ENCODE measurements at places on chromosomes 12 and 14.
A peak's percentile ranks its signal among the peaks of the same experiment; 100 is the strongest.

DNA sequence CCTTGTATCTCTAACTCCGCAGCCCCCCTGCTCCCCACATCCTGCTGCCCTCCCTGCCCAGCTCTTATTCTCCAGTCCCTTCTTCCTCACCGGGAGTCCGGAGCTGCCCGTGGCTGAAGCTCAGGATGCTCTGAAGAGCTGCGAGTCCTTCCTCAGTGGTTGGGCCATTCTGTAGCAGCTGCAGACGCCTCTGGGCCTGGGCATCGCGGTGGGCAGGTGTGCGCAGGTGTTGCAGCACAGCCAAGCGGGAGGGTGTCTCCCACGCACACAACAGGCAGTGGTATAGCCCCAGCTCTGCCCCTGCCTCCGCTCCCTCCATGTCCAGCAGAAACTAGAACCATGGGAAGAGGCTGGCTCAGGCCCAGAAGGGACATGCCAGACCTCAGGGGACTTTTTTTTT is 20.2 kb downstream of the ZFHX2 start:
- no peak for DNase-seq

- DNase-seq = no peak
Measured at GRCh38 chr14:33699300-33699983, 251.4 kb downstream of the EGLN3 start.

DNA sequence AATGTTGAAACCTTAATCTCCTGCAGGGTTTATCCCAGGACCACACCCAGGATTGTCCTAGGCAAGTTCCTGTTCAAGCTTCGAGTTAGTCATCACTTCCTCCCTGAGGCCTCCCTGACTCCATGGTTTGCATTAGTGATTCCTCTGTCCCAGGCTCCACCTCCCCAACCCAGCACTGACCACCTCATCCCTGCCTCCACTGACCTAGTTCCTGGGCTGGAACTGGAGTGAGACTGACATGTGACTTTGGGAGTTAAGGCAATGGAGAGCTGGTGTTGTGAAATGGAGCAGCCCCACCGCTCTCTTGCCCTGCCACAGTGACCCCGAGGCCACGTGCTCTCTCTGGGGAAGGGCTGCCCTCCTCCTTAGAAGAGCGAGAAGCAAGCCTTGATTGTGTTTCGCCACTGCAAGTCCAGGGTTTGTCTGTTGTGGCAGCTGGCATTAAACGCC is 15.8 kb upstream of the DTX1 start:
- no peak for DNase-seq

GRCh38 chr12:50723865-50724264 is 40.0 kb upstream of the ATF1 start:
- no peak for DNase-seq

DNA sequence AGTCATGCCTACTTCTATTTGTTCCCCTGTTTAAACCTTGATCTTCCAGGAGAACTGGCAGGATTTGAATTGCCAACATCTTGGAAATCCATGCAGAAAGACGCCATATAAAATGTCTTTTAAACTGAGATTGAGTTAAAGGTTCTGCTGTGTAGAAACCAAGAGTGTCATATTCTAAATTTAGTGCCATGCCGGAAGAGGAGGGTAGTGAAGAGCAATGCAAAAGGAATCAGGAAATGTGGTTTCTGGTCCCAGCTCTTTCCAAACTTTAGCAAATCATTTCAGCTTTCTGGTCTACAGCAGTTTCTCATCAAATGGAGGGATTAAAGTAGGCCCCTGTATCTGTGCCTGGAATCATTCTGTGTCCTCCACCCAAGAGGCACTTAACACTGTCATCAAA is 85.7 kb downstream of the BTG1 start:
- no peak for DNase-seq

DNA sequence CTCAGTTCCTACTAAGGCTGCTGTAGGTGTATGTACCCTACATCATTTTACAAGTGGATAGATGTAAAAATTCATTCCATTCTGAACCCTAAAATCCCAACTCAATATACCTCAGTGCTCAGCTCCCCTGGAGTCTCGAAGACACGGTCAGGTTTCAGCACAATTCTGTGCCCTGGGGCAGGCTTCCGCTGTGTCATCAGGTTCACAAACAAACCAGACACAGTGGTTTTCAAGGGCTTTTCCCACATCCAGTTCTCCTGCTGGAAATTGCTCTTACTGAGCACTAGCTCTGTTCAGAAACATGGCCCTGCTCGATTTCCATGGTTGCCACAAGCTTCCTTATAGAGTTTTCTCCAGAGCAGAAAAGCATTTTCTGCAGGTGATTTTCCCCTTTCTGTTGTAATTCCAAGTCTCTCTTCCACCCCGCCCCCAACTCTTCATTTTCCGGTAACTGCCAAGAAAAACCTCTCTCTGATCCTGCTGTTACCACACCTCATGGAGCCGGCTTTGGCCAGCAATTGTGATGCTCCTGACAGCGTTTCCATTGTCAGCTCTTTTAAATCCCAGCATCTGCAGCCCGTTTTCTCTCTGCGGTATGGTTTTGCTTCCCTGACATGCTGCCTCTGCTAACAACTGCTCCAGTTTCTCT is 483.0 kb upstream of the CCDC196 start:
- no peak for DNase-seq

GRCh38 chr12:66025477-66025876 is 105.1 kb downstream of the LLPH start:
- no peak for DNase-seq

GRCh38 chr12:2283916-2284315 is 231.1 kb downstream of the CACNA1C start:
- no peak for DNase-seq

GRCh38 chr14:61584331-61584741 is 111.0 kb upstream of the HIF1A start:
- DNase-seq = no peak

DNA sequence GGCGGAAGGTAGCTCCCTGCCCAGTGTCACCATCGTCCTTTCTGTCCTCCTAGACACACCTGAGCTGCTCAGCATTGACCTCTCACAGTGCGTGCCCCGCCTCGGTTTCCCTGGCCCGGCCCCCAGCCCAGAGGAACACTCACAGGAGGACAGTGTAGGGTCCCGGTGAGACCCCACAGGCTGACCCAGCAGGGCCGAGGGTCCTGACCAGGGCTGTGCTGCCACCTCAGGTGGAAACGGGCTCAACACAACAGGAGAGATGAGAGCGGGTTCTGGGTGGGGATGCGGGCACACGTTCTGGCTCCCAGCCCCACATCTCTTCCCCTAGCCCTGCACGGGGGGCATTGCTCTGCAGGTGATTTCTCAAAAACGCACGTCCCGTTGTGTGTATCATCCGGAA is 98.1 kb downstream of the PIWIL1 start:
- no peak for DNase-seq

DNA sequence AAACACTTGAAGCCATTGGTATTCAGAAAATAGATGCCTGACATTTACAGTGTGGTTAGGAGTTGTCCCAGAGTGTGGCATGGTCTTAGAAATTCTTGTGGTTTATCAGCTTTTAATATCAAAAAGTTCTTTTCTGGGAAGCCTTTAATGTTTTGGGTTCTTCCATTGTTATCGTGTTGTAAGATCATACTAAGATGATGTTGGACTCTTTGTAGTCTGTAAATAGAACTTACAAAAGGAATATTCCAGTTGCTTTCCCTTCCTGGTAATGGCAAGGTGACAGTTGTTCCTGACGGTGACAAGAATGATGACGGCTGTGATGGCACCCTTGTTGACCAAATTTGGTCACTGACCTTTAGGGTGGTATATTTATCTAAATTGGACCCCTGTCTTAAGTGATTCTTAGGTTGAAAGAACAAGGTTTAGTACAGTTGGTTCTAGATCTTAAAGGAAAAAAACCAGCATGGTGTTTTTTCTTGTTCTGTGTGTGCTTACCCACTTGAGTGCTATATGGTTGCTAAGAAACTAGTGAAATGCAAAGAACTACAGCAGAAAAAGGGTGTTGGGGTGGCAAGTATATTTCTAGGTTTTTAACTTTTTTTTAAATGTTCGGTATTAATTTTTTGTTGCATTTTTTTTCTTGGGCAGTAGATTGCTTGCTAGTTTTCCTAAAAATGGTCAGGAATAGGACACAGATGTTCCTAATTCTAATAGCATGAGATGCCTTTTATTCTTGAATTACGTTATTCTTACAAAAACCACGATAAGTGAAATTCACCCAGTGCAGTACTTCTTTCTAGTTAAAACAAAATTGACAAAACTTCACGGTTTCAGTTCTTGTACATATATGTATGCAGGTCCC is 2.1 kb downstream of the ATP2A2 start:
- no peak for DNase-seq

GRCh38 chr12:46043972-46044520 is 53.7 kb upstream of the SCAF11 start:
- DNase-seq = no peak

- DNase-seq = no peak
Measured at GRCh38 chr14:57487771-57488170, 5.9 kb downstream of the CCDC198 start.

DNA sequence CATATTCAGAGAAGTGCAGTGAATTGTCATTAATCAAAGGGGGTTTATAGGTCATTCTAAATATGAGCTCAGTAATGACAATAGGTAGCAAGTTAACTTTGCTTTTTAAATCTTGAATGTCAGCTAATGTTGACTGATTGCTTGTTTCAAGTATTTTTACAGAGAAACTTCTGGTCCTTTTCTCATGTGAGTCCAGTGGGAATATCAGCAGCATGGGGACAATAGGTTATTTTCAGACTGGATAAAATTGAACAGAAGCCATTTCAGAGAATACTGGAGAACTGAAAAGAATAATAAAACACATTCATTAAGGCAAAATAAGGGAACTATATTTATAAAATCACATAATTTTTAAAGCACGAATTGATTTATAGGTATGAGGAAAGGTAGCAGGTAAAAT is 78.7 kb downstream of the FUT8 start:
- no peak for DNase-seq

DNA sequence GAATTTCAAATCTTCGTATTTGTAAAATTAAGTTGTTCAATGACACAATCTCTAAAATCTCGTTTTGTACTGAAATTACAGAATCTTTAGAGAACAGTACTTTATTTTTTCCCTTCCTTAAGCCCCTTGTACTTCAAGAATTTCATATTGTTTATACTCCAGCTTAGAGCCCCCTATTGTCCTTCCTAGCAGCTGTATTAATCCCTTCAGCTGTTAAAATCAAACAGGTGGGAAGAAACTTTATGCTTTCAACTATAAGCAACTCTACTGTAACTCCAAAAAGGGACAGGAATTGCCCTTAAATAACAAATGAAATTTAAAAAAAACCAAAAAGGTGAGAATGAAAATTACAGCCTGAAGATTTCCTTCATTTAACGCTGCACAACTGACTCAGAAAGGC is 1.7 kb downstream of the NACA start:
- DNase-seq = no peak

- no peak for DNase-seq
Measured at GRCh38 chr12:13200841-13201240, 4.3 kb downstream of the EMP1 start.

DNA sequence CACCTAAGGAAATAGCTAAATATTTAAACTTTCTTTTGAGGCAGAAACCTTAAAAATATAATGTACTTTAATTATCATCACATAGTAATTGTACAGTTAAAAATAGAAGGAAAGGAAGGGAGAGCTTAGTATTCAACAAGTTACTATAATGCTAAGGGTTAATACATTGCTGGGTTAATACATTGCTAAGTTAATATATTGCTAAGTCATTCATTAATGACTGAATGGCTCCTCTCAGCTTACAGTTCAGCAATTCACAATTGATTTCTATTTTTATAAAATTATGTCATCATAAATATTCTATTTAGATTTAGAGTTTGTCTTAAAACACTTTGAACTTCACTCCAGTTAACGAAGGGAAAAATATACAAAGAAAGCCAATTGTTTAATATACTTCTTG is 207.9 kb downstream of the BMP4 start:
- no peak for DNase-seq

DNA sequence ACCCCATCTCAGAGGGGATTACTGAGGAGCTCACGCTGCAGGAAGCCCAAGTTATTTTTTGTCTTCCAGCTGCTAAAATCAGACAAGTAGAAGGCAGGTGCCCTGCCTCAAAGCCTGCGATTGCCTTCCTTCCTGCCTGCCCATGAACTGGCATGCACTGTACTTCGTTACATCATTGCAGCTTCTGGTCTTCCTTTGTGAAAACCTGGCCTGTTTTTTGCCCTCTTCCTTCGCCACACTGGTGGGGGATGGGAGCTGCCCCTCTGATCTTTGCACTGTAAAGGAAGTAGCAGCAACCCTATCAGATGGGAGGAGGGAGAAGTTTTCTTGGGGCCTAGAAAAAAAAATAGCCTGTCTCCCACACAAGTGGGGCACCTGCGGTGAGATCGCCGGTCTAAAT is 1098.7 kb downstream of the BCL11B start:
- peak; percentile 78 for DNase-seq

- peak; percentile 58 for DNase-seq
Measured at GRCh38 chr12:49089821-49090773, 4.5 kb downstream of the DHH start.

Measured in activated naive CD4-positive, alpha-beta T cell treated with anti-CD3 and anti-CD28 coated beads for 36 hours (primary cell).